Right cardiac atrium (tissue), 5 donors: ENCODE measurements at places on chromosomes 16 and 17.

- DNase-seq, result peak; percentile 89
These were observed 1.2 kb downstream of the RASD1 start for GRCh38 chr17:17494870-17495535.

DNA sequence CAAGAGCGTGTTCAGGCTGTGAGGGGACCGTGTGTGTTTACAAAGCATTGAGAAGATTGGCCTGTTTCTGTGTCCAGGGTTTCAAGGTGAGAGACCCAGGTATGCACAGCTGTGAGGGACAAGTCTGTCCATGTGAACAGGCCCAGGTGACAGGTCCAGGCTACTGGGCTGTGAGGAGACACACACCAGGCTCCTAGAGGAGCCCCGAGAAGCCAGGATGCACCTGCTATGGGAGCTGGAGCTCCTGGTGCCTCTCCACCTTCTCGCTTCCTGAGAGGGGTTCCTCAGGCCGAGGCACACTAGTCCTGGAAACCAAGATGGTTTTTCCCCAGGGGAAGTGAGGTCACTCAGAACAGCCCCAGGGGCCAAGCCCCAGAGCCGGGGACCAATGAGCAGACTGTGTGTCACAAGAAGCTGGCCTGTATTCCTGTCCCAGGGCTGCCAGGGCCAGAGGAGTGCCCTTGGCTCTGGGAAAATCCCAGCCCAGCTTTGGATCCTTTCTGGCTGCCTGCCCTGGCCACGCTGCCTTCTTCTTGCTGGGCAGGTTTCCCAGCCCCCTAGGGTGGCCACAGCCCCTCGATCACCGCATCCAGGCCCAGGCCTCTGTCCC is 153.4 kb upstream of the PLCG2 start:
- DNase-seq, result peak; percentile 67

DNA sequence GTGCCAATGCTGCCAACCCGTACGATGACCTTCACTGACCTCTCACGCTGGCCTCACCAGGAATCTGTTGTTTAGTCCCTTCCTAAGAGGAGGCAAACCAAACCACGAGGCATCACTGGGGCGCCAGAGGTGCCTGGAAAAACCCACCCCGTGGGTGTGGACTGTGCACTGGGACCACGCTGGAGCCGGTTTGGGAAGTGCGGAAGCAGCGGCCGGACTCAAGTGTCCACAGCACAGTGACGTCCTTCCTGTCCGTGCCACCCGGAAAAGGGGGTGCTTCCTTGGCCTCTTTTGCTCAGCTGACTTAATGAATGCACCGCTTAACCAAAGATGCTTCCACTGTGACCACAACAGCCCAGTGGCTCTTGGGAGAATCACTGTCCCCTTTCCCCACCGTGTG is 9.0 kb upstream of the KIF19 start:
- no peak for DNase-seq

DNA sequence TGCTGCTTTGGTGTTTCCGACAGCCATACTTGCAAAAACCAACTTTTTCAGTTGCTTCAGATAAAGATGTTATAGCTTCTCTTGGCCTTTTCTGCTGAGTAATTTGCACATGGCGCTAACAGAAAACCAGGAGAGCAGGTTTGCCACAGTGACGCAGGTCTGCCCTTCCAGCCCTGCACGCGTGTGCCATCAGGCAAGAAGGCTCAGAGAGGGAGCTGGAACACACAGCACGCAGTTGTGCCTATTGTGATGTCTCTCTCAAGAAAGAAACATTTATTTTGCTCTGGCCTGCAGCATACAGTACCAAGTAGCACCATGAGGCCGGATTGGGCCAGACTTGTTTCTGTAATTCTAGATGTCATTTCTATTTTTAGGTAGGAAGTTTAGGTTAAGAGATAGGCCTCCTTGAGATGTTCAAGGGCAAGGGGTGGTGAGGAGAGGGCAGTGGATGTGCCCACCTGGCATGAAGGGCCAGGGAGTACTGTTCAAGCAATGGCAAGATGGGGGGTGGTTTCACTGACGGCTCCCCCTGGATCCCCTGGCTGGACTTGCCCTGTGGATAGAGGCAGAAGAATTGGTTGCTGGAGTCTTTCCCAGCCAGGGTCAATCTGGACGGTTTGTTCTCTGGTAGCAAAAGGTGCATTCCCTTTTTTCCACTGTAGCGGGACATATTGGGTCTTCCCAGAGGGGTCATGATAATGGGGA is 1.9 kb downstream of the CBX2 start:
- no peak for DNase-seq

DNA sequence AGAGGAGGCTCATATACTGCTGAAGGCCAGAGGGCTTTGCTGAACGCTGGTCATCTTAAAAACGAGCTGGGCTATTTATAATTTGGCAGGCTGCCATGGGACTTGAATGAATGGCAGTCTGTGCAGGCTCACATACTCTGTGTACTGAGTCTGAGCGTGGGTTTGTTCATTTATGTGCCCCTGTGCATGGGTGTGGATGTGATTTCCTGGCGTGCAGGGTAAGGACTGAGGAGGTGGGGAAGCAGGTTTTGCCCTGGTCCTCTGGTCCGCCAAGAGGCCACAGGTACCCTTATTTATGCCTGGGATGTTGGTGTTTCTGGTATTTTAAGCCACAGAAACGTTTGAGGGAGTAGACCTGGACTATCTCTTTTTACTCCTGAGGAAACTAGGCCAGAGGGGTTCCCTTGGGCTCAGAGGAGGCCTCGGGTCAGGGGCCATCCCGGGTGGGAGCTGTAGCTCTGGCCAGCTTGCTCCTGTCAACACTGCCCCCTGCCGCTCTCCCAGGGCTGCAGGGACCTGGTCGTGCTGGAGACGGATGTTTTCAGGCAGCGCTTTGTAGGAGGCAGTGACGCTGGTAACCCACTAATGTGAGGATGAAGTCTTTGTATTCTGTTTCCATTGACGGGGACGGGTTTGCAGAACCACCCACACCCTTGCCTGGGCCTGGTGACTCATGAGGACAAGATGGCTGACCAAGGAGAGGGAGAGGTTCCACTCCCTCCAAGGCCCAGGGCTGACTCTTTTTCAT is 184.4 kb downstream of the MSI2 start:
- peak; percentile 86 for DNase-seq

DNA sequence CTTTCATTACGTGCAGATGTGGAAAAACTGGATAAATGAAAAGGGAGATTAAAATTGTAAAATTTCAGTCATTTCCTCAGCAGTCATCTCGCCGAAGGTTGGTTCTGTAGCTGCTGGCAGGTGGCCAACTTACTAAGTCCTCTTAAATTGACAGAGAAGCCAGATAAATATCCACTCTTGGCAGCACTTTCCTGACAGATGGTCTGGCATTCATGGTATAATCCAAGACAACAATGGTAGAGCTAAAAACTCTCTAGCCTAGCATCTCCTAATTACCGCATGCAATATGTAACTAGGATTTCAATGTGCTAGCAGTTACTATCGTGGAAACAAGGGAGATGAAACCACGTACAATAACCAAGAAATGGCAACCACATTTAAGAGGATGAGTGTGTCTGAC is 306.3 kb downstream of the CNTNAP4 start:
- DNase-seq, result no peak

- no peak for DNase-seq
These were observed 6.9 kb downstream of the METRNL start for GRCh38 chr17:83086199-83086880.

DNA sequence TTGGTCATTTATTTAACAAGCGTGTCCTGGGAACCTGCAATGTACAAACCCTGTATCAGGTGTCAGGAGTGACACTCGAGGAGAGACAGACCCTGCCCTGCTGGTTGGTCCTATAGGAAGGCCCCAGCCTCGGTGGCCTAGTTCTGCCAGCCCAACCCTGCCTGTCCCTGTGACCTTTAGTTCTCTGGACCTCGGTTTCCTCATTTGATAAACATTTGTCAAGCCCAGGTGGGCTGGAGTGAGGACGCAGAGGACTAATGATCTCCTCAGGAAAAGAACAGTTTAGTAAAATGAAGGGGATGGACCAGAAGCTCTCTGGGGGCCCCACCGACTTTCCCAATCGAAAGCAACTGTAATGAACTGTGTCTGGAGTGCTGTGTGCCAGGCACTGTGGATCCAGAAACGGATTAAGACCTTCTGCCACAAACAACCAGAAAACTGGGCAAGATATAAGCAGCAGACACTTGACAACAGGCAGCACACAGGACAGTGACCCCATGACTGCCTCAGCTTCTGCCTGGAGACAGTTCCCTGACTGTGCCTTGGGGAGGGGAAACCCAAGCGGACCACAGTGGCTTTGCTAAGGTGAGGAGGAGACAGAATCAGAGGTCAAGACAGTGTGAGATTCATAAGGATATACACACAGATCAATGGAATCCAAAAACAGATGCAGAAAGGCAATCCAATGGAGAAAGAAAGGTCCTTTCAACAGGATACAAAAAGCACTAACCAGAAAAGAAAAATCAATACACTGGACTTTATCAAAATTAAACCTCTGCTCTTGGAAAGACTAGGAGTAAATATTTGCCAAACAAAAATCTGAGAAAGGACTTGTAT is 8.8 kb downstream of the PRCD start:
- DNase-seq, result no peak

GRCh38 chr16:13913374-13914292 is 6.3 kb upstream of the ERCC4 start:
- DNase-seq, result no peak

GRCh38 chr16:54143934-54144571 is 142.5 kb downstream of the IRX3 start:
- no peak for DNase-seq

DNA sequence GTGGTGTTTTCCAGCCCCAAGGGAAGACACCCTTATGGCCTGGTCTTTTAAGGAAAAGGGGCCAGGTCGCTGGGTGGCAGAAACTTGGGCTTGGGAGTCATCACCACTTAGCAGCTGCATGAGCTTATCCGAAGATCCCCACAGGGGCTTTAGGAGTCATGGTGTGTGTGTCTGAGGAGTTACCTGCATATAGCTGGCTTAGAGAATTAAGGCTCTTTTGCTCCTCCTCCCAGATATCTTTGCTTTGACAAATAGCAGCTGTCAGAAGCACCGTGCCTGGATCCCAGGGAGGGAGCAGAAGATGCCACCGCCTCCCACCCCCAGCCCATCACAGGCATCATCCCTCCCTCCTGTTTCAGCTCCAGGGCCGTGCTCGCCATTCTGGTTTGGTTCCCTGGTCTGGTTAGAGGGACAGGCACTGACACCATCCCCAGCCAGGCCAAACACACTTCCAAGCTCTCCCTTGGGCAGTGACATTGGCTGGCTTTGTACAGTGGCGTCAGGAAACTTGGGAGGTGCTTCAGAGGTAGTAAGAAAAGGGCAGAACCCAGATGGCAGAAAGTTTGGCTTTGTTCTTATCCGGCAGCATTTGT is 17.4 kb downstream of the LDHD start:
- DNase-seq, result no peak

GRCh38 chr17:76481071-76481655 is 13.8 kb downstream of the AANAT start:
- no peak for DNase-seq

DNA sequence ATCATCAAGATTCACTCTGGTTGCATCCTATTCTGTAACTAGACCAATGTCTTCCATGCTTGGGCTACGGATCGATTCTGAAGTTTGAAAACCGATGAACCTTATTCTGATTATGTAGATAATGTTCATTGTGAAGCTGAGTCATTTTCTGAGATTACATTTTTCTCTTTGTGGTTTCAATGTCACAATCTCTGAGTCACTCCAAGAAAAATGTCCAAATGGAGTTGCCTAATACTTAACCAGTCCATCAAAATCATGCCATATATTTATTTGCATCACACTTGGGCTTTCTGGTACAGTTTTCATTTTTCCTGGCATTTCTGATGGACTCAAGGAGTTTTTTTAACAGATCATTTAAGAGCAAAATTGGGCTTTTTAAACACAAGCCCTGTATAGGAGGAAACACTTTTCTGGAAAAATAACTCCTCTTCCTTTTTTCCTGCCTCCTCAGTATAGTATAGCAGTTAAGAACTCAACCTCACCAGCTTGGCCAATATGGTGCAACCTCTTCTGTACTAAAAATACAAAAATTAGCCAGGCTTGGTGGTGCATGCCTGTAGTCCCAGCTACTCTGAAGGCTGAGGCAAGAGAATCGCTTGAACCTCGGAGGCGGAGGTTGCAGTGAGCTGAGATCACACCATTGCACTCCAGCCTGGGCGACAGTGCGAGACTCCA is 17.5 kb downstream of the CACNG3 start:
- DNase-seq, result no peak

- DNase-seq, result no peak
These were observed 2.6 kb upstream of the RPL13 start for GRCh38 chr16:89557690-89558490.

DNA sequence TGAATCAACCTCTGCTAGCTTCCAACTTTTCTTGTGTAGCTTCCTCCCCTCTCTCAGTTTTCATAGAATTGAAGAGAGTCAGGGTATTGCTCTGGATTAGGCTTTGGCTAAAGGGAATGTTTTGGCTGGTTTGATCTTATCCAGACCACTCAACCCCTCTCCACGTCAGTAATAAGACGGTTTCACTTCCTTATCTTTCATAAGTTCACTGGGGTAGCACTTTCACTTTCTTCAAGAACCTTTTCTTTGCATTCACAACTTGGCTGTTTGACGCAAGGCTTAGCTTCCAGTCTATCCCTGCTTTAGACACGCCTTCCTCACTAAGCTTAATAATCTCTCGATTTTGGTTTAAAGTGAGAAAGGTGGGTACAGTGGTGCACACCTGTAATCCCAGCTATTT is 29.7 kb upstream of the OR1A2 start:
- DNase-seq, result no peak

DNA sequence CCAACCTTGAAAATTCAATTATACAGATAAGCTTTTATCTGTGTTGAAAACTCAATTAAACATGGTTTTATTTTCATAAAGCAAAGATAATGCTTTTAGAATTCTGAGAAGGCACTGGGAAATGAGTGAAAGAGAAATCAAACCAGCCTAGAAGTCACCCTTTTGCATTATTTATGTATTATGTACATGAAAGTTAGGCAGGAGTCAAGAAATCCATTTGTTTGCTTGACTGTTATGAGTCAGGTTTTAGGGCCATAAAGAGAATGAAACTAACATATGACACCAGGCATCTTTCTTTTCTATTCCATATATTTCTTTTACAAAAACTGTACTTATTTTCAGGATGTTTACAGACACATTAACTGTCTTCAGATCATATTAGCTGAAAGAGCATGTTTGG is 23.3 kb upstream of the CDH8 start:
- DNase-seq, result no peak

- DNase-seq, result peak; percentile 83
These were observed 31.2 kb downstream of the SREBF1 start for GRCh38 chr17:17805575-17805974.

GRCh38 chr16:2295056-2295798 is 27.3 kb upstream of the RNPS1 start:
- no peak for DNase-seq
